ENCODE measurements at places on chromosomes 7 and 10.

- no peak for DNase-seq
Observed at GRCh38 chr7:112370436-112370835, 79.8 kb upstream of the IFRD1 start.

DNA sequence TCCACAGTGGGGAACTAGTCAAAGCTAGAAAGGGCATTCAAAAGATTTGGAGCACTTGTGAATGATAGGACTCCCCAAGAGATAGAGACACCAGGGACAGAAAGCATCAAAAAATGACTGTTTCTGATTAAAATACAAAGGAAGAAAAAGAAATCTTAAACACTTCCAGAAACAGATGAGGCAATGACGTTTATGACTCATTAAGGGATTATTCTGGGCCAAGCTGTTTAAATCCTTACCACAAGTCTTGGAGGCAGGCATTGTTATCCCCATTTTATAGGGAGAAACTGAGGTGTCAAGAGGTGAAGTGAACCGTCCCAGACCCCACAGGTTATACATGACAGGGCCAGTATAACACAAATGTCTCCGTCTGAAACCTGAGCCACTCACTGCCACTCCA lies 68.3 kb upstream of the AMPH start:
- DNase-seq = no peak

- DNase-seq = no peak
Observed at GRCh38 chr7:41239596-41239995, 463.3 kb downstream of the INHBA start.

GRCh38 chr7:98203261-98203963 lies 7.8 kb upstream of the BHLHA15 start:
- DNase-seq = no peak

DNA sequence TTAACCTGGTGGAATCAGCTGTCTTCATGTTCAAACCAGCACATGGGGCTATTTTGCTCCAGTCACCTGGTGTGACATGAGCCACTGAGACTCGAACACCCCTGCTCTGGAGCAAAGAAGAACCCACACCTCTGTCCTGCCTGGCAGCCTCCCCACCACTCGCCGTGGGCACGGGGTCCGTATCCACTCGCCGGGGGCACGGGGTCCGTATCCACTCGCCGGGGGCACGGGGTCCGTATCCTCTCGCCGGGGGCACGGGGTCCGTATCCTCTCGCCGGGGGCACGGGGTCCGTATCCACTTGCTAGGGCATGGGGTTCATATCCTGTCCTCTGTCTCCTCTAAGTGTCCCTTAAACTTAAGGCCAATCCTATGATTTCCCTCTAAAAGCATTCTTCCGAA lies 558.7 kb downstream of the PTPRN2 start:
- no peak for DNase-seq

DNA sequence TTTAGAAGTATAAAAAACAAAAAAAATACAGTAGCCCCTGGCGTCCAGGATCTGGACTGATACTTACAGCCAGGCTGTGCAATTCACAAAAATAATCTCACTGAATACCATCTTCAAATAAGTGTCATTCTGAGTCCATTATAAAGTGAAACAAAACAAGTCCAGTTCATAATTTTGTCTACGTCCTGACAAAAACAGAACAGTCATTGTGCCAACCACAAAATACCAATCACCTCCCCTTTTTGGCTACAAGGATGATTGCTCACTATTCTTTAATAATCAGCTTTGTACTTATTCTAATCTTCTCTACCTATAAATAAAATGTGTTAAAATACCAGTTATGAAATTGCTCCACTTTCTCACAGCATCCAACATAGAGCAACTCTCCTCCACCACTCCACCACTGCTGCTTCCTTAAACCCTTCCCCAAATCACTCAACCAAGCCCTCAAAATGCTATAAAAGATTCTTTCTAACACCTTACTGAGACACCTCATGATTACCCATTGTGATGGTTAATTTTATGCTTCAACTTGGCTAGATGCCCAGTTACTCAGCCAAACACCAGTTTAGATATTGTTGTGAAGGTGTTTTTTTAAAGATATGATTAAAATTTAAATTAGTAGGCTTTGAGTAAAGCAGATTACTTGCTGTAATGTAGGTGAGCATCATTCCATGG lies 479.8 kb upstream of the SEMA3A start:
- no peak for DNase-seq

DNA sequence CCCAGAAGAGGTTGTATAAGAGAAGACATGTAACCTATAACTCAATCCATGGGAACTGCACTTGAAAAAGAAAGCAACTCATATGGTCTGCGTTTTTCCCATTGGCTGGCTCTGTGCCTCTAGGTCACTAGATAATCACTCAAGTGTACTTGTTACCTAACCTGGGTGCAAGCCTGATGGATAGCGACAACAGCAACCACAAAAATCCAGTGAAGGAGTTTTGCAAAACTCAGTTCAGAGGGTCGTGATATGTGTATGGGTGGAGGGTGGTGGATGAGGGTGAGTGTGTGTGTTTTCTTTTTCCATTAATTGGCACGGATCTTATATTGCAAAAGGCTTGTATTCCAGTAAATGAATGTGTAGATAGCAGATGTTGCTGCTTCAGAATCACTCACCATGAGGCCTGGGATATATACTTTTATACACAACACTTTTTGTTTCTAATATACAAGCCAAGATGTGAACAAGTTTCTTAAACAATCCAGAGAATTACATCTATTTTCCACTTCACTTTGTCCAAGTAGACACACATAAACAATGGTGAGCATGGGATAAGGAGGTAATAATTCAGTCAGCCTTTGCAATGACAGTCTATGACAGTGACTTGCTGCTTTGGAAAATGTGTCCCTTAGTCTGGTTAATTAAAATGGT lies 286.9 kb upstream of the DKK1 start:
- no peak for DNase-seq

GRCh38 chr10:14191871-14192270 lies 138.9 kb downstream of the FRMD4A start:
- peak; percentile 56 for DNase-seq

- DNase-seq = no peak
Observed at GRCh38 chr10:34097682-34098081, 717.4 kb downstream of the PARD3 start.

All from RCC 7860 (cell line).